ENCODE measurements at places on chromosomes 12 and 14. TPM values are rescaled to one million over a fixed set of nuclear protein-coding genes. Genes with fewer than 3 reads are reported as not detected.

The OTX2 gene
- total RNA-seq, result 8.2 TPM

The MAP4K5 gene
- 79.5 TPM for total RNA-seq

The MSI1 gene
- 16.0 TPM for total RNA-seq

The TAS2R31 gene
- 2.2 TPM for total RNA-seq

The EXOC3L4 gene
- total RNA-seq, result not detected

The NXPH4 gene
- total RNA-seq, result 22.3 TPM

The PTCSC3 gene
- total RNA-seq, result not detected

The LPAR5 gene
- 0.89 TPM for total RNA-seq

The LUM gene
- 128 TPM for total RNA-seq

The IFNG gene
- total RNA-seq, result not detected

The SDR39U1 gene
- 28.1 TPM for total RNA-seq

The PRB2 gene
- total RNA-seq, result not detected

The NOXRED1 gene
- total RNA-seq, result 0.72 TPM

The STRAP gene
- 241 TPM for total RNA-seq

The SGPP1 gene
- total RNA-seq, result 13.8 TPM

The BTG1 gene
- total RNA-seq, result 56.5 TPM

The WNT1 gene
- not detected for total RNA-seq

The KIF5A gene
- 7.2 TPM for total RNA-seq

The OVCH1 gene
- total RNA-seq, result not detected

The CACNA2D4 gene
- 0.26 TPM for total RNA-seq

The HOXC4 gene
- total RNA-seq, result not detected

The KCNJ8 gene
- total RNA-seq, result 0.93 TPM

The TEX22 gene
- 2.5 TPM for total RNA-seq

The GPR65 gene
- 0.50 TPM for total RNA-seq

The SLC17A8 gene
- not detected for total RNA-seq

The ZFHX2 gene
- total RNA-seq, result 27.3 TPM

The KRT78 gene
- not detected for total RNA-seq

The SYNDIG1L gene
- total RNA-seq, result not detected

The SUSD6 gene
- 30.6 TPM for total RNA-seq

The ZBTB25 gene
- total RNA-seq, result 9.7 TPM

The TCL1B gene
- total RNA-seq, result not detected

The CMAS gene
- total RNA-seq, result 36.7 TPM

The FAM90A1 gene
- total RNA-seq, result not detected

The RPGRIP1 gene
- not detected for total RNA-seq

The ITGB7 gene
- 1.3 TPM for total RNA-seq

The CD69 gene
- total RNA-seq, result 0.18 TPM

The GLTP gene
- total RNA-seq, result 23.5 TPM

The RACGAP1 gene
- 18.8 TPM for total RNA-seq

The KRT7 gene
- total RNA-seq, result 97.6 TPM

The C14orf132 gene
- 14.0 TPM for total RNA-seq

The KRT2 gene
- total RNA-seq, result not detected

The CELA1 gene
- not detected for total RNA-seq

The A2M gene
- total RNA-seq, result 10.7 TPM

The GALNT6 gene
- 13.8 TPM for total RNA-seq

The PLXNC1 gene
- total RNA-seq, result 6.9 TPM

The MANSC4 gene
- total RNA-seq, result not detected

The IFNG-AS1 gene
- not detected for total RNA-seq

The MAP3K9 gene
- total RNA-seq, result 10.7 TPM

The RD3L gene
- not detected for total RNA-seq

The ZFYVE26 gene
- 26.3 TPM for total RNA-seq
